Gastrocnemius medialis (tissue), 4 donors: ENCODE measurements at places on chromosomes 2 and 18.

DNA sequence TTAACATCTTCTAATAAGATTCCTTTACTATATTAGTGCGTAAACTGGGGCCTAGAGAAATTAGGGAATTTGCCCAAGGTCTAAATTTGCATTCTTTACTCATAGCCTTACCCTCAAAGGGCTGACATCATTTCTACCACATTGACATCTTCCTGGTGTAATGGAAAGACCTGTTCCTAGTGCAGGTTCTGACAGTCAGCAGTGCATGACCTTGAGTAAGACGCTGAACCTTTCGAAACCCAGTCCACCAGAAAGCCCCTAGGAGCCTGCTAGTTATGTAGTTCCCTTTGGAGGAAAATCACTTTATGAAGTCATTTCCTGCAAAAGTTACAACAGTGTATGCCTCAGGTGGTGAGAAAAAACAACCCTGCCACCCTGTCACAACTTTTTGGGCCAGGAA lies 388.3 kb downstream of the TNS1 start:
- DNase-seq: no peak

- DNase-seq: no peak
These were observed 896 bp downstream of the CACNB4 start for GRCh38 chr2:152097801-152098495.

- DNase-seq: no peak
These were observed 175.7 kb upstream of the RND3 start for GRCh38 chr2:150663143-150663542.

- no peak for DNase-seq
These were observed 93.2 kb downstream of the USP40 start for GRCh38 chr2:233473386-233473791.

DNA sequence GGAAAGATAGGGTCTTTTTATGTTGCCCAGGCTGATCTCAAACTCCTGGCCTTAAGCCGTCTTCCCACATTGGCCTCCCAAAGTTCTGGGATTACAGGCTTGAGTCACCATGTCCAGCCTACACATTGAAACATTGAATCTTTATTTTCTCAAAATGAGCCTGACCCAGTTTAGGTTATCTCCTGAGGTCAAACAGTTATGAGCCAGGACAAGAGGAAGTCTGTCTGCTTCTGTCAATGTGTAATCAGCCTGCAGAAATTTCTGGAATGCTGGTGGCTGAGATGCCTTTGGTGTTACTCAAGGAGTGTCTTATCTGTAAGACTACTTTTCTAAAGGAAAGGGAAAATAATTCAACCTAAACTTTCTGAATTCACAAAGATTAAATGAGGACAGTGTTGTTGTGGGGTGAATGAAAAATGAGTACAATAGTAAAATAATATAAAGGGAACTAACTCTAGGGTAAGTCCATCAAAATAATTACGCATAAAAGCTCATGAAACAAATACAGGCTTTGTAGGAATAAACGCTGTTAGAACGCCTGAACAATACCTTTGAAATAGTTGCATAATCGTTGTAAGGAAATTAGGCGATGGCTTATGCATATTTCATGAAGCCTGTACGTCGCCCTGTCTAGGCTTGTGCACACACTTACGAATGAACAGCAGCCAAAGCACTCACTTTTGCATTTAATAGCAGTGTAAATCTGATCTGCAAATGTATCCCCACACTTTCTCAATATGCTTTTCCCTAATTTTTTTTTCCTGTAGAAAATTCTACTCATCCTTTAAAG lies 260.8 kb downstream of the RDH14 start:
- no peak for DNase-seq

- DNase-seq: no peak
These were observed 20.0 kb downstream of the BUB1 start for GRCh38 chr2:110657724-110658305.

GRCh38 chr2:168801961-168802858 lies at the start of gene NOSTRIN:
Gene NOSTRIN (plus strand): TSS chr2:168802637. CDS start chr2:168802647, 10 bp downstream.
- no peak for DNase-seq

DNA sequence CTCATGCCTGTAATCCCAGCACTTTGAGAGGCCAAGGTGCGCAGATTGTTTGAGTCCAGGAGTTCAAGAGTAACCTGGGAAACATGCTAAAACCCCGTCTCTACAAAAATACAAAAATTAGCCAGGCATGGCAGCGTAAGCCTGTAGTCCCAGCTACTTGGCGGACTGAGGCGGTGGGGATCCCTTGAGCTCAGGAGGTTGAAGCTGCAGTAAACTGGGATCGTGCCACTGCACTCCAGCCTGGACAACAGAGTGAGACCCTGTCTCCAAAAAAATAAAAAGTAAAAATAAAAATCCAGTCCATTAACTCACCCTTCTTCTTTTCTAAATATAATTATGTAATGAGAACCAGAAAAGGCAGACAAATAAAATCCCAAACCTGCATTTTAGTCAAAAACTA lies 8.2 kb downstream of the BAZ2B start:
- no peak for DNase-seq

DNA sequence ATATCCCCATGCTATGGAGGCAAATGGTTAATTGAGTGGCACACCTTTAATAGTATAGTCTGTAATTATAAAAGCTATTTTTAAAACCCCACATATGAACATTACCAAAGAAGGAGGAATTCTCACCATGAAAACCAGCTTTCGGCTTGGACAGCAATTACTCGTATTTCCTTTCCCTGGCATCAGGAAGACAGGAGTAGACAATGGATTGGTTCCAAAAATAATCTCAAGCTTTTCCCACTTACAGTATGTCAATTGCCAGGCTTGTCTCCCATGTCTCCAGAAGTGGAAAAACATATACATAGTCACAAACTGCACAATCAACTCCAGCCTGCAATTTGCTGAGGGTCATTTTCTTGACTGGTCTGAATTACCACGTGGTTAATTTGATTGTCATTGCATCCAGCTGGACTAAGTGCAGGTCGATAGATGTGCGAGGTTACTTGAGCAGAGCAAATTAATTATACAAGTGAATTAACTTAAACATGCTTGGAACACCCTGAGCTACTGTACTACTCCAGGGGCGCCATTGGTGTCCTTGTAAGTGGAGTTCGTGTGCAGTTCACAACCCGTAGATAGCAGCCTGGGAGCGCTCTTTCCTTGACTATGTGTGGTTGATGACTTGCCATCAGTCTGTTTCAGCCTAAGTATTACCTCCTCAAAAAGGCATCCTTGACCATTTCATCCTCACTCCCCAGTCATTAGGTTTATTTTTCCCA lies 124.3 kb upstream of the PELI1 start:
- DNase-seq: no peak

DNA sequence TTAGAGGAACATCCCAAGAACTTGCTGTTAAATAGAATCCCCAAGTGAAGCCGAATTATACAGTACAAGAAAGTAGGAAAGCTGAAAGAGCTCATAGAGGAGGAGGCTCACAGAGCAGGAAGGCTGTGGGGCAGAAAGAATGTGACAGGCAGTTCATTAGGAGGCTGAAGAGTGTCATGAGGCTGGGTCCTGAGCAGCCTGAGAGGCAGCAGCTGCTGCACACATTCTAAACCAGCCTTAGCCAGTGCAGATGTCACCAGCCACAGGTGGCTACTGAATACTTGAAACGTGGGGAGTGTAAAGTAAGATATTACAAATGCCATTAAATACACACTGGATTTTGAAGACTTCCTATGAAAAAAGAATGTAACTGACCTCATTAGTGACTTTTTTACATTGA lies 490.2 kb upstream of the KLHL29 start:
- DNase-seq: no peak

DNA sequence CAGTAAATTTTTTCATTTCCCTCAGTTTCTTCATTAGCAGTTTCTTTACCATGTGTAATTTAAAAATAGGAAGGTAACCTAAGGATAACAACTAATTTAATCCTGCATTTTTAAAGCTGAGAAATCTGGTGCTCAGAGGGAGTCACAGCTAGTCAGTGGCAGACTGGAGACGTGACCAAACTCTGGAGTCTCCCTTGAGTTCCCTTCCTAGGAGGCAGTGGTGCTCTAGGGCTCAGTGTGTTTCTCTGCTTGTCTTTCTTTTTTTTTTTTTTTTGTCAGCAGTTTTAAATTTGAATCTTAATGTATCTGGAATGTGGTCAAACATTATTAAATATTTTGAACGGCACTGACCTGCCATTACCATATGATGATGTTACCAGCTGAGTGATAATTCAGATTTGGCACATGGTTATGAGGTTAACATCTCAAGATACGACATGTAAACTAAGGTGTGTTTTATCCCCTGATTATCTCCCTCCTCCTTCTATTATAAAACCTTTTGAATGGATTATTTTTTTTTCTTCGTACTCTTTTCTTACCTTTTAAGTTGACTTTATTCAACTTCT lies 226.2 kb downstream of the GALNT13 start:
- no peak for DNase-seq
